Cerebellum (tissue), 4 donors: ENCODE measurements at places on chromosomes 16 and 17.
A peak's percentile ranks its signal among the peaks of the same experiment; 100 is the strongest.

DNA sequence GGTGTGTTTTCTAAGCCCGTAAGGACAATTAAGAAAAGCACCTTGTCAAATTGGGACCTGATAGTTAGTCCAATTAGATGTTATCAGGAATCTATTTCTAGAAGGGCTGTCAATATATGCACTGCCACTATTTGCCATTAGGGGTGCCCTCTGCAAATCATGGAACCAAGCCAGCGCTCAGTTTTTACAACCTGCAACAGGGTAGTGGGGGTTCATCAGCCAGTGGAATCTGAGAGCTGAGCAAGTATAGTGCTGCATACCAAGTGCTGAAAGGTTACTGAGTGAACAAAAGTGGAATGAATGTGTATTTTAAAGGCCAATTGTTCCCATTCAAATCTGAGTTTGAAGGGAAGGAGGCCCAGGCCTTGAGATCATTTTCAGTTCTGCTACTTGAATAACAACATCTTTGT is 10.4 kb downstream of the PRR11 start:
- peak; percentile 24 for DNase-seq

DNA sequence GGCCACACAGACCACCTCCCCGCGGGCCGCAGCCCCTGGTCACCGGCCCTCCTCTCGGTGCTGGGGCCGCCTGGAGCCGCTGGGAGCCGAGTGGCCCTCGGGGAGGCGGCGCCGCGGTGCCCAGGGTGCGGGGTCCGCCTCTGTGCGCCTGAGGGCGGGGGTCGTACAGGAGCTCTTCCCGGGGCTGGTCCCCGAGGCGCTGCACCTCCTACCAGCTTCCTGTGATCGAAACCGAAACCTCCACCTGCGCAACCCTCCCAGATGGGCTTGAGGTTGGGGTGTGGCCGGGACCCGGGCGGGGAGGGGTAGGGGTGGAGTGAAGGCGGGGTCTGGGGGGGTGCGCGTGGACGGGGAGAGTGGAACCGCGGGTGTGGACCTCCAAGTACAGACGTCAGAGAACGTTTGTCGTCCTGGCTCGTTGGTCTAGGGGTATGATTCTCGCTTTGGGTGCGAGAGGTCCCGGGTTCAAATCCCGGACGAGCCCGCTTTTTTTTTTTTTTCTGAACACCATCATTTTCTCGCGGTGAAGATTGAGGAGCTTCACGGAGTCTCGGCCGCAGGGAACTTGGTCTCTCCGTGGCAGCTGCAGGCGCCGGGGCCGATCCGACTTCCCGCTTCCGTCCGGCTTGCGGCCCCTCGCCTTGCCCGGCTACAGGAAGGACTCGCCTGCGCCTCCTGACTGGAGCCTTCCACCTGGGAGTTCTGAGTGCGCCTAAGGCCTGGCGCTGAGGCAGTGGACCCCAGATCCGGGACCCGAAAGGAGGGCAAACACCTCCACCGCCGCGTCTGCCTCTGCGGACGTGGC is 23.9 kb downstream of the ZNF213 start:
- DNase-seq = peak; percentile 38

DNA sequence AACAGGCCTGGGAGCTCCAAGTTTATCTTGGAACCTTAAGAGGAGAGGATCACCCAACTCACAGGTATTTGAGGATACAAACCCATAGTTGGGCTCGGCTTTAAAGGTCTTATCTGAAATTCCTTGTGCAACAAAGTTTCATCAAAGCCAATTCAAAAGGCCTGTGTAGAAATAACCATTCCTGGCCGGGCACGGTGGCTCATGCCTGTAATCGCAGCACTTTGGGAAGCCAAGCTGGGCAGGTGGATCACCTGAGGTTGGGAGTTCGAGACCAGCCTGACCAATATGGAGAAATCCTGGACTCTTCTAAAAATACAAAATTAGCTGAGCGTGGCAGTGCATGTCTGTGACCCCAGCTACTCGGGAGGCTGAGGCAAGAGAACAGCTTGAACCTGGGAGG is 28.7 kb downstream of the C16orf54 start:
- DNase-seq = no peak

DNA sequence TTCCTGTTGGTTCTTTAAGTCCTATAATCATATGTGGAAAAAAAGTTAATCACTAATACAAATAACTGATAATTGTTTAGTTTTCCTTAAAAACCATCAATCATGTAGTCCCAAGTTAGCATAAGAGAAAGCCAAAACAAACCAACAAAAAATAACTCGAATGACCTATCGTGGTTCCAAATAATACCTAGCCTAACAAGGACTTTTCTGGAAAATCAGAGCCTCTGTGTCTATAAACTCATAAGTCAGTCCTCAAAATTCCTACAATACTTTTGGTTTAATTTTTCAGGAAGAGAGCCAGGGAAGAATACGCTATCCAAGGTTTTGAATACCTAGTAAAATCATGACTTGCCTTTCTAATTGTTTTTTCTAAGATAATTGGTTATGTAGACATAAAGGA is 975.3 kb upstream of the SOX9 start:
- DNase-seq = no peak

GRCh38 chr16:24117680-24118079 is 138.5 kb upstream of the CACNG3 start:
- DNase-seq = no peak

DNA sequence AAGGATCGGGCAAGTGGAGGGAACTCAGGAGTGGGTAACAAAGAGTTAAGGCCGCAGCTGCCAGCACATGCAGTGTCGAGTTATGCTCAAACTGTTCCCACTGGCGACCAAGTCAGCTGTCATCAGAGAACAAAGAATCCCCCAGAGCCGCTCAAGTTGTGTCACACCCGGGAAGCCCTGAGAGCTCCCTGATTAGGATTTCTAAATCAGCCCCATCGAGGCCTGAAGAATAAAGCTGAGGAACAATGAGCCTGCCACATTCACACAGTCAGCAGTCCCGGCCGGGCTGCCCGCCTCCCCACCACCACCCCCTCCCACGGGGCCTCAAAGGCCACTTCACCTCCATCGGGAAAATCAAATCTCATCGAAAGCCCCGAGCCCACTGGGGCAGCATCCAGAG is 84.5 kb downstream of the SOX9 start:
- no peak for DNase-seq

GRCh38 chr17:80779961-80780380 is 211.7 kb upstream of the CHMP6 start:
- no peak for DNase-seq

GRCh38 chr16:23527961-23528643 is 17.8 kb upstream of the GGA2 start:
- DNase-seq = no peak

DNA sequence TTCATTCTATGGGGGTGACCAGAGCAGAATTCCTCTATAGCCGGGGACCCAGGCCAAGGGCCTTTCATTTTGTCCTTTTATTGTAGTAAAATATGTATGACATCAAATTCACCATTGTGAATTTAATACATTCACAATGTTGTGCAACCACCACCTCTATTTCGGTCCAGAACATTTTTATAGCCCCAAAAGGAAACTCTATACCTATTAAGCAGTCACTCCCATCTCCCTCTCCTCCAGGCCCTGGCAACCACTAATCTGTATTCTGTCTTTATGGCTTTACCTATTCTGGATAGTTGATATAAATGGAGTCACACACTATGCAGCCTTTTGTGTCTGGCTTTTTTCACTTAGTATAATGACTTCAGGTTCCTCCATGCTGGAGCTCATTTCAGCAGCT is 9.7 kb upstream of the TNS4 start:
- DNase-seq = no peak

DNA sequence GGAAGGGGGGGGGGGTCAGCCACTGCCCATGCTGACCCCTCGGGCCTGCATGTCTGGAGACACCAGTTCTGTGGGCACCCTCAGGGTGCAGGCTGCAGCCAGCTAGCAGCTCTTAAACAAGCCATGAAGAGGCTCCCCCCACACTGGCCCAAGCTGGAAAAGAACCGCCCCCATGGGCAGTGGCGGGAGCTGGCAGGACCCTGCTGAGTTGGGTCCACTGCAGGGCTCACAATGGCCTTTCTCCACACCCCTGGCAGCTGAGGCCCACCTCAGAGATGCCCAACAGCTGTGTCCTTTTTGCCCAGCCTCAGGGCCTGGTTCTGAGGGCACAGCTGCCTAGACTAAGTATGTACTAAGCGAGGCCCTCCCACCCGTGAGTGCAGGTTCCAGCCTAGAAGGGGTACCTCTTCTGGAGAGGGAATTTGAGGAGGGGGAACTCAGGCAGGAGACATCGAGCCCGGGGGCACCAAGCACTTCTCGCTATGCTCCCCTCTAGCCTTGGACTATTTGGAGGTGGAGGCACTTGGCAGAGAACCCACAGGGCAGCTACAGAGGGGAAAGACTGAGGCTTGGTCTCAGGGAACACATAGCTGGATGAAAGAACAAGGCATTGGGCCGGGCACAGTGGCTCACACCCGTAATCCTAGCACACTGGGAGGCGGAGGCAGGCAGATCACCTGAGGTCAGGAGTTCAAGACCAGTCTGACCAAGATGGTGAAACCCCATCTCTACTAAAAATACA is 3.2 kb downstream of the THRA start:
- DNase-seq = no peak

DNA sequence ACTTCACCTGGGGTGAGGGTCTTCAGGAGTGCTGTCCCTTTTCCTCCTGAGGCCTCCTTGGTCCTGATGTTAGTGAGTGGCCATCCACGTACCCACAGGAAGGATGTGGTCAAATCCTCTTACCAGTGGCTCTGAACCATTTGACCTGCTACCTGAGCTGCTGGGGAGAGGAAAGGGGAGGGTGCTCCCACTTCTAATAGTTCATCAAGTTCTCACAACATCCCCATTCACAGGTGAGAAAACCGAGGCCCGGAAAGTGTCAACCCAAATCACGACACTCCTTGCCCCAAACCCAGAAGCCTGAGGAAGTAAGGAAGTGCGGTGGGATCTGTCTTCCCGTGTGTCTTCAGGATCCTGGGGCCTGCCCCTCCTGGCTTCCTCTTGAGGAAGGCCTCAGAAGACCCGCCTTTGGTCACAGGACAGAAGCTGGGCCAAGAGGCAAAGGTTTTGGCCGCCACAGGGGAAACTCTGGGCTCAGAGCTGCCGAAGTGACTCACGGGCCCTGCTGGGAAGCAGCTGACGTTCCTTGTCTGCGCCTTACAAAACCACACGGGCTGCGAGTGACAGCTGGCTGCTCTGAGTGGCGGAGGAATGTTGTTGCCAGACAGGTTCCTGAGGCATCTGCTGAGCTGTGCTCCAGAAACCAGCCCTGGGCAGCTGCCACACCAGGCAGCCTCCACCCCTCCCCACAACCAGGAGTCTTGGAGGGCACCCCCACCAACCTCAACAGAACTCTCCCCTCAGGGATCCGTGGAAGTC is 13.9 kb upstream of the KIFC3 start:
- DNase-seq = no peak

DNA sequence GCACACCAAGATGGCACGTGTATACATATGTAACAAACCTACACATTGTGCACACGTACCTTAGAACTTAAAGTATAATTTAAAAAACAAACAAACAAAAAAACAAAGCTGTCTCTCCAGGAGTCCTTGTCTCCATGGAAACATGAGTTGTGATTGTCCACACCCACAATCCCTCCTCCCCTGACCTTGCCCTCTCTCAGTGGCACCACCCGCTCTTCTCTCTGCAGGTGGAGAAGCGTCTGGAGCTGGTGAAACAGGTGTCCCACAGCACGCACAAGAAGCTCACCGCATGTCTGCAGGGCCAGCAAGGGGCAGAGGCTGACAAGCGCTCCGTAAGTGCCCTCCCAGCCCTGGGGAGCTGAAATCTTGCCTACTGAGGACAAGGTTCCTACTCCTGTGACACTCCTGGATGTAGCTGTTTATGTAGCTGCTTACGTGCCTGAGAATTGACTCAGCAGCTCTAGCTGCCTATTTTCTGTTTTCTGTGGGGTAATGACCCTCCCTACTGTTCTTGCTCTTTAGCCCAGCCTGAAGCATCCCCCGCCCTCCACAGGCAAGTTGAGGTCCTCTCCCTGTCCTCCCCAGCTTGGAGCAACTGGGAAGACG is 107.0 kb downstream of the ARHGAP44 start:
- no peak for DNase-seq

- DNase-seq = no peak
These were observed 140.2 kb downstream of the AATF start for GRCh38 chr17:37088913-37089312.

DNA sequence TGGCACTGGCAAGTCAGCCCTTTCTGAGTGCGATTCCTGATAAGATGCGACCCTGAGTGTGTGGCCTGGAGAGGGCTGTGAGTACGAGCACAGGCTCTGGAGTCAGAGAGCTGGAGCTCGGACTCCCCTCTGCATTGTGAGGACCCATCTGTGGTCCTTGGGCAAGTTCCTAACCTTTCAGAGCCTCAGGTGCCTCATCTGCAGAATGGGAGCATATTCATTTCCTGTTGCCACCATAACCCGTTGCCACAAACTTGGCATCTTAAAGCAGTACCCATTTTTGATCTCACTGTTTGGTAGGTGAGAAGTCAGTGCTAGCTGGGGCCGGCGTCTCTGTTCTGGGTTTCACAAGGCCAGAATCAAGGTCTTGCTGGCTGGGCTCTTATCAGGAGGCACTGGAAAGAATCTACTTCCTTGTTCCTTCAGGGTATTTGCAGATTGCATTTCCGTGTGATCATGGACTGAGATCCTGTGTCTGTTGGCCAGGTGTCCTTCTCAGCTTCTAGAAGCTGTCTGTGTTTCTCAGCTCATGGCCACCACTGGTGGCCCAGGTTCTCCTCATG is 20.2 kb downstream of the KNOP1 start:
- no peak for DNase-seq

GRCh38 chr16:56946767-56947603 is 14.8 kb upstream of the CETP start:
- DNase-seq = no peak

GRCh38 chr16:89035669-89036570 is 57.7 kb upstream of the ACSF3 start:
- DNase-seq = no peak

DNA sequence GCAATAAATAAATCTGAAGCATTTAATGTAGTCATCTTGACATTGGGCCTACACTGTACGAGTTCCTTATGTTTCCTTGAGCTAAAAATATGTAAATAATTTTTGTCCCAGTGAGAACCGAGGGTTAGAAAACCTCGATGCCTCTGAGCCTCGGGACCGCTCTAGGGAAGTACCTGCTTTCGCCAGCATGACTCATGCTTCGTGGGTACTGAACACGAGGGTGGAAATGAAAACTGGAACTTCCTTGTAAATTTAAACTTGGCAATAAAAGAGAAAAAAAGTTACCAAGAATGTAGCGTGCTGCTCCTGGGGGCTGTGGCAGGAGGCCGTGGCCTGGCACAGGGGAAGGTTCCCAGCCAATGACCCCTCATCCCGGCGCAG is 74.1 kb downstream of the SOCS1 start:
- DNase-seq = no peak

GRCh38 chr16:81241706-81242105 is 3.2 kb downstream of the BCO1 start:
- no peak for DNase-seq

GRCh38 chr17:27609611-27610303 is 21.2 kb upstream of the LGALS9 start:
- DNase-seq = no peak

GRCh38 chr17:14448818-14449217 is 147.9 kb downstream of the HS3ST3B1 start:
- no peak for DNase-seq

DNA sequence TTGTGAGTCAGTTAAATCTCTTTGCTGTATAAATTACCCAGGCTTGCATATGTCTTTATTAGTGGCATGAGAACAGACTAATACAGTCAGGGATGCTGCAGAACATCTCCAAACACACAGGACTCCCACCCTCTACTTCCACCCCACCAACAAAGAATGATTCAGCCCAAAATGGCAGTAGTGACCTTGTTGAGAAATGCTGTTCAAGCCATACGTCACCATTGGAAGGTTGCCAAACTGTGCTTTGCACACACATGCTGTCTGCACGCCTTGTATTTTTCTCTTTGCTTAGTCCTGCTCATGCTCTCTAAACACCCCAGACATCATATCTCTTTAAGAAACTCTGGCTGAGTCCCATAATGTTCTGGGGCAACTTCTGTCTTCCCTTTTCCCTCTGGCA is 589.6 kb downstream of the WWOX start:
- DNase-seq = no peak
